RWPE2 (cell line): ENCODE measurements at places on chromosomes 3 and 15.

DNA sequence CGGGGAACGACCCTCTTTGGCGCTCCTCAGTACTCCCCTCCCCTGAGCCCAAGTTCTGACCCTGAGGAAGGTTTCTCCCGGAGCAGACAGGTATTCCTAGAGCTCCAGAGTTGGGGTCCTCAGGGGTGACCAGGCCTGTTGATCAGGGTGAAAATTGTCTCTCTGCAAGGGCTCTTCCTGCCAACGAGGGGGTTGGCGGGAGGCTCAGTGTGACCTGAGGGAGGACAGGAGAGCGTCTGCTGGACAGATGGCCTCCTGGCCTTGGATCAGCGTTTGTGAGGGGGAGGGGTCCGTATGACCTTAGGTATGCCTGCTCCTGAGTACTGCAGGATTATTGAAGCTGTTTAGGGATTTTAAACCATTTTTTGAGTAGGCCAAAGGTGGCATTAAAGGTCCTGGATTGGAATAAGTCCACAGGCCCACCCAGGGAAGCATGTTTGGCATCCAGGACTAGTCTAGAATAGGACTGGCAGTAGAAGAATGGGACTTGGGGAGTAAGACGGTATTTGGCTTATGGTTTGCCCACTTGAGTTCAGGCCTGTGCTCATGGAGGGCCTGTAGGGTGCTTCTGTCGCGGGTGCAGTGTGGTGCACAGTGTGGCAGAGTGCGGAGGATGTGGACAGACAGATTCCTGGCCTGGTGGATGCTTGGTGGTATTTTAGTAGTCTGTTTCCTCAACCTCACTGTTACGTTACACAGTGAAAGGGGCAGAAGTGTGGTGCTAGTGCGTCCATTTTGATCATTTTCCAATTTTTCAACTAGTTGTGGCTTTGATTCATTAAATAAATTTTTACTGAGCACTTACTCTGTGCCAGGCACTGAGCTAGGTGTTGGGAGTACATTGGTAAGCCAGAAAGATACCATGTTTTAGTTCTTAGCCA, 959 bp downstream of the ZNF592 start:
- DNase-seq, result no peak

DNA sequence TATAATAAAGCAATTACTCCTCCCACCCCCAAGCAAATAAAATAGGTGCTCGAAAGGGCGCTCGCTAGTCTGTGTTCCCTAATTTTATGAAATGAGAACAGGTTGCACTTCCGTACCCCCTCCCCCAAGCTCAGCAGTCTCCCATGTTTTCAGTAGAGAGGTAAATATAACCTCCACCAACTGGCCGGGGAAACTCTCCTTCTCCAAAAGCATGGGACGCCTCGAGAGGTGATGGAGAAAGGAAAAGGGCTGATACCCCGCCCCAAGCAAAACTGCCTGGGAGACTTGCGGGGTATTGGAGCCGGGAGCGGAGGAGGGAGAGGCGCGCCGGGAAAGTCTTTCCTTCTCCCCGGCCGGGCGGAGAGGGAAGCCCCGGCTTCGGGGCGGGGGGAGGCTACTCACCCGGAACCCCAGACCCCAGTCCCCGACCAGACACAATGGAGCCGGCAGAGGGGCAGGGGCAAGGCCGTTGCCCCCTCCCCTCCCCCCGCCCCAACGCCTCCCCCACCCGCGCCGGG, 605 bp downstream of the DCUN1D1 start:
- no peak for DNase-seq

DNA sequence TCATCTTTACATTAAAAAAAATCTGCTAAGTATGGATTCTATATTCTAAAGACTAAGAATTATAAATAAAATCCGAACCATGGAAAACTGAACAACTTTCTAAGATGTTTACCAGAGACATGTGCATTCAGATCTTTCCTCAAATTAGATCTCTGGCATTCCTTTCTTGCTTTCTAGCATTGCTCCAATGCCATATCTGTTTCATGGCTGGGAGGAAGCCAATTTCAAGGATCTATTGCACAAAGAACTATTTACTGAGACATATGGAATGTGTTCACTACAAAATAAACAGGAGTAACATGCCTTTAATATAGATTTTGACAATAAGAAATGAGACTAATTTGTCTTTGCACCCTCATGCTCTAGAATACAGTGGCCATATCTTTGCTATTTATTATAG, 45.1 kb upstream of the NANOGP8 start:
- DNase-seq, result no peak

- DNase-seq, result no peak
Measured at GRCh38 chr3:61602466-61602865, 41.1 kb downstream of the PTPRG start.

- DNase-seq, result no peak
Measured at GRCh38 chr3:184907681-184908649, 96.0 kb downstream of the VPS8 start.

DNA sequence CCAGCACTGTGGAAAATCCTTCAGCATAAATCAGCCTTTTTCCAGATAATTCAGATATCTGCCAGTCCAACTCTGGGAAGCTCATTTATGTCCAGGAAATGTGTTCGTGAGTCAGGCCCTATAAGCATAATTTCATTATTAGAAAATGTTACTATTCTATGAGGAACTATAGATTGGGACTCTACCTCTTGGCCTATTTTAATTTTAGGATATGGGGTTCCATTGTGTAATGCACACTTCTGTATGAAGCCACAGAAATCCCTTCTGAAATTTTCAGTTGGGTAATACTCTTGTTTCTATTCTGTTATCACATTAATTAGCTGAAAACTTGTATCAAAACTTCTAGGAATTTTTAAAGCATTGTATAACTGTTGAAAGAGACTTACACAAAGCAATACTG, 43.9 kb upstream of the IL12A start:
- DNase-seq, result no peak

- DNase-seq, result no peak
Measured at GRCh38 chr3:124451630-124452317, 278.5 kb upstream of the UMPS start.

DNA sequence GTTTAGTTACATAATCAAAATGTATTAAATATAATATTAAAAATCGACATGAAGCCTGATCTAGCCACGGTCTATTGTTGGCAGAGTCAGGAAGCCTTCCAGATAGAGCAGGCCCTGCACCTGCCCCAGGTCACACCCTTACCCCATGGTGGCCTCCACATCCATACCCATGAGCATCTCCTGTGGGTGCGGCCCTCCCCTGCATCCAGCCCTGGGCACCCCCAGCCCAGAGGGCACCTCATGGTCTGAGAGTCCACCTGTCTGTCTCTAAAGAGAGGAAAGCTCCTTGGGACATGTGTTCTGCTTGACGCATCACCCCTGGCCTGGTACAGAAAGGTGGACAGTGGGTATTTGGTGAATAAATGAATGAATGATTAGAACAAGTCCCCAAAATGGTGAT, 37.2 kb upstream of the CSPG4 start:
- DNase-seq, result no peak

DNA sequence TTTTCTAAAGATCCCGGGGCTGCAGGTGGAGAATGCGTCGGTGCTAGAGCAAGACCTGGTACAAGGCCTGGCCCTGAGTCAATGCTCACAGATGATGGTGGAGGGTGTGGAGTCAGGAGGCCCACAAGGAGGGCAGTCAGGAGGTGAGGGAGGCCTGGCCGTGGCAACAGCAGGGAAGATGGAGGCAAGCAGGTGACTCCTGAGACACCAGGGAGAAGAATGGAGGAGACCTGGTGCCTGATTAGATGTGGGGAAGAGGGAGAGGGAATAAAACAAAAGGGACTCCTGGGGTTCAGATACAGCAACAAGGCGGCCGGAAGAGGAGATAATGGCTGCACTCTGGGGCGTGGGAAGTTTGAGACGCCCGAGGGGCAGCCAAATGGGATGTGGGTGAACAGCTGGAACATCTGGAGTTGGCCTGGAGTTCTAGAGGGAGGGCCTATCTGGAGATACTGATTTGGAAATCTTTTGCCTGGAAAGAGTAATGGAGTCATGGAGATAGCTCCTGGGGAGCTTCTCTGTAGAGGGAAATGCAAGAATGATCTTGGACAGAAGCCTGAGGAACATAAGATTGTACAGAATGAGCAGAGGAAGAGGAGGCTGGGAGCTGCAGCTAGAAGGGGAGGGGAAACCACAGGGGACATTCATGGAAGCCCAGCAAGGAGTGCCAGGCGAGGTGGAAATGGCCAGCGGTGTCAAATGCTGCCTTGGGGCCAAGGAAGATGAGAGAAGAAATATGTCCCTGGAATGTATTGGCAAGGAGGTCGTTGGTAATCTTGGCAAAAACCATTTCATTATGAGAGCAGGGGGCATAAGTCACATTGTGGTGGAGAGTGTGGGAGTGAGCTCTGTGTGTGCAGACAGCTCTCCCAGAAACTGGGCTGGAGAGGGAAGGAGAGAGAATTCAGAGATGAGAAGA, 67.5 kb upstream of the CORO2B start:
- no peak for DNase-seq

GRCh38 chr3:31067004-31067403, 172.5 kb upstream of the GADL1 start:
- DNase-seq, result peak; percentile 62

GRCh38 chr15:31379042-31379441, 52.4 kb downstream of the KLF13 start:
- DNase-seq, result no peak

- DNase-seq, result peak; percentile 30
Measured at GRCh38 chr3:46908294-46908985, 30.9 kb downstream of the PTH1R start.

DNA sequence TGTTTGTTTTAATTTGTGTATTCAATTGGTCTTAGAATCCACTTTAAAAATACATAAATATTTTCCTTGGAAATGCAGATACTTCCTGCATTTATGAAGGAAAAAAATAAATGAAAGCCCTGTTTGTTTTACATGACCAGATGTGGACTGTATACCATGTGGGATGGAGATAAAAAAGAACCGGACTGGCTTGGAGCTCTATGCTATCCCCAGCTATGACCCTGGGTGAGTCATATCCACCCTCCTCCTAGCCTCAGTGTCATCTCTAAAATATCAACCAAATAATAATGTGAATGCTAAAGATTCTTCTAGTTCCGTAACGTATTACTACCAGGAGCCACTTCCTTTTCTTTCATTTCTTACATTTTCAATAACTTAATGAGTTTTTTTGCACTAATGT, 44.5 kb upstream of the PDZRN3 start:
- DNase-seq, result no peak

- DNase-seq, result no peak
Measured at GRCh38 chr3:177679568-177680471, 482.5 kb upstream of the TBL1XR1 start.

DNA sequence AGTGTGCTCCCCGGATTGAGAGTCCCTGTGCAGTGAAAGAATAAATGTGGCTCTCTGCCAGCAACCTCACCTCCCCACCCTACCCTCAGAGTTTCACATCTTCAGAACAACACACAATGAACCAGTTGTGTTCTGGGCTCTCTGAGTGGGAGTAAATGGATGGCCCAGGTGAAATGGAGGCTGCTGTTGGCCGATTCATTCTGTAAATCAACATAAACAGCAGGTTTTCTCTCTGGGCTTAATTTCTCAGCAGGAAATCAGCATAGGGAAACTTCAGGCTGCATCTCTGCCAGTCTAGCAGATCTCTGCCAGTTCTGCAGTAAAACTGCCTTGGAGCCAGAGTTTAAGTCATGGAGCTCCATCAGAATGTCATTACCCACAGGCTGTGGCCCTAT, 54.6 kb upstream of the FURIN start:
- peak; percentile 6 for DNase-seq

GRCh38 chr3:63864008-63864964, 619 bp downstream of the ATXN7 start:
- peak; percentile 52 for DNase-seq

- no peak for DNase-seq
Measured at GRCh38 chr3:165770781-165771180, 66.4 kb downstream of the BCHE start.

- DNase-seq, result peak; percentile 76
Measured at GRCh38 chr15:40253167-40253790, 14.4 kb downstream of the PAK6 start.

DNA sequence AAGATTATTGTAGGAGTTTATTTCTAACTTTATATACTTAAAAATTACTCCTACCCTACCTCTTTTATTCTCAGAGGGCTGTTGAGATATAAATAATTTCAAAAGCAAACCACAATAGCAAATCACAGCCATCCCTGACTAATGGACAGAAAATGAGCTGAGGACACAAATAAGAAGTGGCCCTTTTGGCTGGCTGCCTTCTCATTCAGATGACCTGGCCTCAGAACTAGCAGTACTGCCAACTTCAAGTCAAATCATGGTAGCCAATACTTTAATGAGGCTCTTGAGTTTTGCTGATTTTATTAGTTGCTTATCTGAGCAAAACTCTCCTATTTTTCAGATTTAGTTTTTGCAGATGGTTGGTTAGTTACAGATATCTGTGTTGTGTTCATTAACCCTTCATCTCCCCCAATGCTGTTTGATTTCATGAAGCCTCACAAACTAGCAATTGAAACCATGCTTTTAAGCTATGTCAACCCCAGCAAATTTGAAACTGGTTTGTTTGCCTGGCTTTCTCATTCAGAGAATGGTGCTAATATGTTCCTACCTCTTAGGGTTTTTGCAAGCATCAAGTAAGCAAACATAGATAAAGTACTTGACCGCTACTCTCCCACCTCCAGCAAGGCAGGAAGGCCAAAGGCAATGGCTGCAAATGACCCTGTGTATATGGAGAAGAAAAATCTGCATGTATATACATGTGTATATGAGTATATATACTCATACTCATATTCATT, 73.4 kb upstream of the HACD2 start:
- DNase-seq, result no peak

GRCh38 chr3:105322570-105323273, 44.0 kb upstream of the ALCAM start:
- DNase-seq, result no peak

GRCh38 chr3:150172356-150172755, 201.7 kb upstream of the PFN2 start:
- DNase-seq, result no peak

GRCh38 chr15:62503451-62503850, 338.4 kb upstream of the C2CD4B start:
- DNase-seq, result no peak

GRCh38 chr15:49083401-49084284, 37.4 kb upstream of the SECISBP2L start:
- no peak for DNase-seq

DNA sequence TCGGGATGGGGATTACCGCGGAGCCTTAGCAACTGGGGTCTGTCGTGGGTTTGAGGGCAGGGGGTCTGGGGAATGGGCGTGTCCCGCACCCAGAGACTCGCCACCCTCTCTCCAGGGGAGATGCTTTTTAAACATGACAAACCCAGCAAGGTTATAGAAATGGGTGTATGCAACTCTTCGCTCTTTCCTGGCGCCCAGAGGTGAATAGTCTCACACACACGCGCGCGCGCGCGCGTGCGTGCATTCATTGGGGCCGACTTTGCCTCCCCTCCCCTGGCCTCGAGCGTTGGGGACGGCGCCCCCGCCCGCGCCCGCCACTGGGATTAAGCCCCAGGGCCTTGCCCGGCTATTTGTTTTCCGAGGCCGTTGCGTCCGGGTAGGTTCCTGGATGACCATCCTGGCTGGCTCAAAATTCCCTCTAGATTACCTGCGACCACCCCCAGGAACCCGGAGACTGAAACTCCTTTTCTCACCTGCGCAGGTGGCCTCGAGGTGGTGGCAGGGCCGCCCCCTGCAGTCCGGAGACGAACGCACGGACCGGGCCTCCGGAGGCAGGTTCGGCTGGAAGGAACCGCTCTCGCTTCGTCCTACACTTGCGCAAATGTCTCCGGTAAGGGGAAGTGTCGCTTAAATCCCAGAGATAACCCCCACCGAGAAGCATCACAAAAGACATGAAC, 777 bp downstream of the GPR160 start:
- DNase-seq, result no peak
